ENCODE measurements at places on chromosomes 2 and 18. TPM values are rescaled to one million over a fixed set of nuclear protein-coding genes. Genes with fewer than 3 reads are reported as not detected.

Gene LINC00305
- not detected for total RNA-seq

Gene MBD1
- total RNA-seq, result 36.3 TPM

DNA sequence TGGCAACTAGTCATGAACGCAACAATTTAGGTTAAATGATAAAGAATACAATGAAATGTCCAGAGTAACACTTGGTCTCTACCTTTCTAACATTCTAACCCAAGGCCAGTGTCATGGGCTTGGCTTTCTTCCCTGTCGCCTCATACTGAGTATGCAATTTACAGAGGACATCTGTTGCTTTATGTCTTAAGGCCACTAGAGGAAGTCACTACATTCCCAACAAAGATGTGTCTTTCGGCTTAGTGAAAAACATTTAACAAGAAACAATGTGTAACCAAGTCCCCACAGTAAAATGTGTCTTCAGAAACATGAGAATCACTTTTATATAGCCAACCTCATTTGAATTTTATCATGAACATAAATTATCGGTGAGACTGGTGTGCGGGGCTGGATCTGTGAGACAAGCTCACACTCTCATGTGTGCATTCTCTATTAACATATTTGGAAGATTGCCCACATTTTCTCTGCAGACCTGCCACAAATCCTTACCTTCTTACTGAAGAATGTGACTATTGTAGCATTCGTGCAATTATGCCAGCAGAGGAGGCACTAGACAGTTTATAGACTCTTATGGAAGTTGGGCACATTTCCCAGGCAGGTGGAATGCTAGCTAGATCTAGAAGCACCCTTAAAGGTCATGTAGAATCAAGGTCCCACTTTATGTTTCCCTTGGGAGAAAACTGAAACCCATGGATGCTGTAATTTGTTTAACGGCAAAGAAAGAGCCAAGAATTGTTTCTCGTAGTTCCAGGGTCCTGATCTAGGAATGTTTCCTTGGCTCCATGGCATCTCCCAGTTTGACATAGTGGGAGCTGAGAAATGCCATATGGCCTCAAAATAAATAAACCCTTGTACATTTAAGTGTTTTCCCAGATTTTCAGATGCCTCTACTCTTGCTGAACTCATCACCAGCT lies 101.8 kb downstream of the CD226 start:
- DNase-seq, result peak; percentile 8

GRCh38 chr2:160790738-160791137 lies 297.1 kb upstream of the RBMS1 start:
- no peak for DNase-seq

Gene CHN1
- 131 TPM for total RNA-seq

- DNase-seq, result no peak
Measured at GRCh38 chr2:182208421-182208820, 218.4 kb downstream of the PDE1A start.

DNA sequence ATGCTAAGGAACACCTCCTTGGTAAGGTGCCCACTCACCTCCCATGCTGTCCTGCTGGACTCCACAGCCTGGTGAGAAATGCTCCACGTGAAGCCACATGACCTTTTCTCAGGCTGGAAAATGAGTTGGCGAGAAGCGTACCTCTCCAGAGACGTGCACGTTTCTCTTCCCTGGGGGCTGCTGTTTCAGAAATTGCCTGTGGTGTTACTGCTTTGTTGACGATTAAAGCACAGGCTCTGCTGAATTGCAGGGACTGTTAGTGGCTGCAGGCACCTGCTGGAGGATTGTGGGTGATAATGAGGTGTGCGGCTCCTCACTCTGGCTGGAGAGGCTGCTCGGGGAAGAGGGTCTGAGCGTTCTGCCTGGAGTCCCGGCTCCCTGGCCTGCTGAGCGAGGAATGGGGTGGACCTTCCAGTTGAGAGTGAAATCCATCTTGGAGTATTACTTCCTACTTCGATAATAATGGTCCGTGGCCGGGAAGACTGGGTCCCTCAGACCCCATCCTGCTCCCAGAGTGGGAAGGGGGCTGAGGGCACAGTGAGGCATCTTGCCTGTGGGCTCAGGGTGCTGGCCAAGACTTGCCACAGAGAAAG lies 199.3 kb upstream of the HDAC4 start:
- no peak for DNase-seq

DNA sequence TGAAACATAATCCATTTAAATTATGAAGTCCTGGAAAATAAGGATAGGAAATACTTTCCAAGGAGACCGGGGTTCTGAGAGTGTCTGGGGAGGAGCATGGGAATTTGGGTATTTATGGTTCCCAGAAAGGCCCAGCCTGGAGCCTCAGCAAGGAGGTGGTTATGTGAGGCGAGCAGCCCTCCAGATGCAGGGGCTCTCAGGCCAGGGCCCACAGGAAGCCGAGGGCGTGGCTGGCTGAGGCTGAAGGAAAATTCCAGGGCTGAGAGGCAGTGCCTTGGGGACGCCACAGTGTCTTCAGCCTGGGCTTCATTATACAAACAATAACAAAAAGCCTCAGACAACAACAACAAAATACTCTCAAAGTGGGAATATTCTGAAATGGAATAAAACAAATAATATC lies 86.9 kb upstream of the SERPINE2 start:
- DNase-seq, result no peak

DNA sequence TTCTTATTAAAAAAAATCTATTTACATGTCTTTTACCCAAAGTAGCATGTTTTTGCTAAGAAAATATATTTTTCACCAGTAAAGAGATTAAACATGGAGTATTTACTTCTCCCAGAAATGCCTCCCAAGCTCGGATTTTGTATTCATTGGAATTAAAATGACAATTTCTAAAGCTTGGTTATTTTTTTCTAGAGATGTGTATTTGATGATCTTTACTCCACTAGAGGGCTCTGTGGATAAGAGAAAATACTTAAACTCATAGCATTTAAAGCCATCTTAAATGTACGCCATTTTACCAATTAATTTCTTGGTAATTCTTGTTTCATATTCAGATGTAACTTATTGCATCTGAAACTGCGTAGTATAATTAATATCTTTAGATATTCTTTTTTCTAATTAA lies 461.4 kb downstream of the GALR1 start:
- DNase-seq, result peak; percentile 5

Gene COL4A4
- 1.4 TPM for total RNA-seq

GRCh38 chr2:191178806-191179514 lies 28.2 kb upstream of the STAT4 start:
- DNase-seq, result peak; percentile 96

- DNase-seq, result peak; percentile 54
Measured at GRCh38 chr2:58146707-58147106, 94.4 kb downstream of the FANCL start.

Gene SPDYA
- 0.20 TPM for total RNA-seq

GRCh38 chr2:103818176-103818575 lies 1035.7 kb upstream of the POU3F3 start:
- no peak for DNase-seq

Gene TTN
- total RNA-seq, result 0.12 TPM

DNA sequence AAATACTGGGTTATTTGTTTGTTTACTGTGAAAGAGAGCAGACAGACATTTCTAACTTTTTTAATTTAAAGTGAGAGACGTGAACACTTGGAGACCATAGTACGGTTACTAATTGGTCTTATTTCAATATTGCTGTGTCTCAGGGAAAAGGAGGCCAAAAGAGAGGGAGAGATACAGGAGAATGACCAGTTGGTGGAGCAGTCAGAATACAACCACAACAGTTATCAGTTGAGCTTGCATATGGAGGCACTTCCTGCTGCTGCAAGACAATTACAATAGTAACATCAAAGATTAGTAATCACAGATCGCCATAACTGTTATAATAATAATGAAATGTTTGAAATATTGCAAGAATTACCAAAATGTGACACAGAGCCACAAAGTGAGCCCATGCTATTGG lies 58.2 kb downstream of the TWSG1 start:
- DNase-seq, result peak; percentile 21

DNA sequence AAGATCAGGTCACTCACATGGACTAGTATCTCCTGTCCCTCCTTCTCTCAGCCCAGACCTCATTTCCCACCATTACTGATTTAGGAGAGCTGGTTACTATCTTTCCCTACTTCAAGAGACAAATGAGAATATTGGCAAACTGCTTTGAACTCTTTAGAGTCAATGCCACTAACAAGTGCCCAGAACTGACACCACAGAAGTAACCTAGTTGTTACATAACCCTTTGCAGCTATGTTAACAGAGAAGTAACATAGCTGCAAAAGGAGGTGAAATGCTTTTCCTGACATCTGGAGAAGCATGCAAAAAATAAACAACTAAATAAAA lies 30.0 kb downstream of the TGFA start:
- no peak for DNase-seq

Gene RAB17
- 3.6 TPM for total RNA-seq

Gene CUL3
- total RNA-seq, result 89.0 TPM

- no peak for DNase-seq
Measured at GRCh38 chr18:27143580-27144287, 41.4 kb downstream of the CHST9 start.

DNA sequence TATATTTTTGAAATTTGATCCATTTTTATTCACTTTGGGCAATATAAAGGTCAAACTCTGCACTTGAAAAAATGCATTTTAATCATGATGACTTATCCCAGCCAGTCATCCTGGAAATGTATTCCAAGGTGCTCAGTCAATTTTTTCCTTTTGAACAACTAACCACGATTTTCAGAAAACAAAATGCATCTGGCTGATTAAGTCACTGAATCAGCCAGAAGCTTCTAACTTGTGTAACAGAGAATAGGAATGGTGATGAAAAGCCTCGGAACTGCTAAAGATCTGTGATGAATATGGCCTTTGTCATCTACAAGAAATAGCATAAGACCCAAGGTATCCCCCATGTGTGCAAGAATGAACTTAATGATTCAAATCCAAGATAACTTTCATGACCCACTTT lies 572.7 kb downstream of the EPHA4 start:
- no peak for DNase-seq

Gene PCARE
- not detected for total RNA-seq

GRCh38 chr2:86623043-86623493 lies 597 bp downstream of the RNF103 start:
- no peak for DNase-seq

Gene UGT1A3
- total RNA-seq, result not detected

GRCh38 chr2:2769481-2770431 lies 438.7 kb upstream of the MYT1L start:
- DNase-seq, result peak; percentile 9

DNA sequence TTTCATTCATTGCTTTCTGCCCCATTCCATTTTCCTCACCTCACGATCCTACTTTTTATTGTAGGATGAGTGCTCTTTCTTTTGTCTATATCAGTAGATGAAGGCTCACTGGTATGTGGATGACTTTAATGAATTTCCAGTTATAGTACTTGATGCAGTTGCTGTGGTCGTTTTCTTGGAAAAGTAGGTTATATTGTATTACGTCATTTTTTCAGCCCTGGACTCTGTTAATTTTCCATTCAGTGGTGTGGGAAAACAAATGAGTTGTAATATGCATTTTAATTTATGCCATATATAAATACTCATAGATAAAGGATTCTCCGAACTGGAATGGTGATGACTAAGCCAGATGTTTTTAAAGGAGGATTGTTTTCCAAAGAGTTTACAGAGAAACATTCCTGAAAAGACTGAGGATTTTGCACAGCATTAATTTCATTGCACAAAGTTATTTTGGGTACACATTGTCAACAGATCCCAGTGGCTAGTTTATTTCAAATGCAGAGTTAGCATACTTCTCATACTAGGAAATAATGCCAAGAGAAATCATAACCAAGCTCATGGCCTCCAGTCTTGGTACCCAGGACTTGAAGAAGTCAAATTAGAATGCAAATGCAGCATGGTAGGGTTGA lies 189.7 kb downstream of the PAX3 start:
- no peak for DNase-seq

Gene RALB
- 88.4 TPM for total RNA-seq

DNA sequence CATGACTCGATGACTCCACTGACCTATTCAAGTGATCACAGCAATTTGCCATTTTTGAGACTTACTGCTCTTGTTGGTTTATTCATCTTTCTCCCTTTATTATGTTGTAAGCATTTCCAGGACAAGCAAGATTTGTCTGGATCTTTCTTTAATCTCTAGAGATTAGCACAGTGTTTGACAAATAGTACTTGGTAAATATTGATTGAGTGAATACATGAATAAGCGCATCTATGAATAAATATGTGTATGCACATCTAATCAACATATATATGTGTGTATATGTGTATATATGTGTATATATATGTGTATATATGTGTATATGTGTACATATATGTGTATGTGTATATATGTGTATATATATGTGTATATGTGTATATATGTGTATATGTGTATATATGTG lies 7.3 kb downstream of the TMX3 start:
- DNase-seq, result no peak

Gene GMCL1
- total RNA-seq, result 11.3 TPM

- DNase-seq, result no peak
Measured at GRCh38 chr2:7567646-7568045, 650.4 kb downstream of the RNF144A start.

GRCh38 chr2:96345438-96345837 lies 9.9 kb downstream of the NCAPH start:
- DNase-seq, result no peak

- no peak for DNase-seq
Measured at GRCh38 chr2:106356291-106356690, 111.9 kb downstream of the RGPD3 start.

Gene UGT1A4
- total RNA-seq, result not detected

Gene CNGA3
- not detected for total RNA-seq

- no peak for DNase-seq
Measured at GRCh38 chr2:6958616-6959235, 41.5 kb downstream of the RNF144A start.

GRCh38 chr2:26838121-26838906 lies 9.6 kb upstream of the DPYSL5 start:
- peak; percentile 43 for DNase-seq

GRCh38 chr2:183117226-183117625 lies 7.0 kb upstream of the NUP35 start:
- DNase-seq, result no peak

DNA sequence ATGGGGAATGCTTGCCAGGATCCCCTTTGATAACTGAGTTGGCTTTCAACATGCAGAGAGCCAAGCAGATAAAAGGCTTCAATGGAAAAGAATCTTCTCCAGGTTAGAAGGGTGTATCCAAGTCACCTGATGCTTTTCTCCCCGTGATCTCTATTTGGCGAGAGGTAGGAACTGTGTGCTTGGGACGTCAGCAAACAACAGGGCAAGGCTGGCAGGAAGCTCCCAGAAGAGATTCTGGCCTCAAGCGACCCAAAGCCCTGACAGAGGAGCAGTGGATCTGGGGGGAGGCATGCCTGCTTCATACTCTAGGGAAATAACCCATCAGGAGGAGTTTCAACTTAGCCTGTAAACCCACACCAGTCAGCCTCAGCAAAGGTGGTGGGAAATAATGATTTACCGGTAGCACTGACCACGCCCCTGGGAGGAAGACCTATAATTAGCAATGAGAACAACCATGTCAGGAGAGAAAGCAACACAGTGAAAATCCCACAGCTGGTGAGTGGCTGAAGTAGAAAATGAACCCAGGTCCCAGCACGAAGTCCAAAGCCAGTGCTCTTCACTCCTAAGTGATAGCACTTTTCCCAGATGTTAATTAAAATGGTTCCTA lies 76.3 kb upstream of the SEC11C start:
- no peak for DNase-seq

Measured in RPMI7951 (cell line).